ENCODE measurements at places on chromosomes 3 and 15. TPM values are rescaled to one million over a fixed set of nuclear protein-coding genes. Genes with fewer than 3 reads are reported as not detected.

Gene GASK1A
- 0.91 TPM for total RNA-seq

Gene C2CD4B
- not detected for total RNA-seq

Gene RTP2
- not detected for total RNA-seq

Gene PLAAT1
- total RNA-seq, result 0.19 TPM

Gene ABCC5
- 7.3 TPM for total RNA-seq

Gene B4GALT4
- total RNA-seq, result 32.0 TPM

Gene EPB42
- not detected for total RNA-seq

All from hair follicular keratinocyte (primary cell).